ENCODE measurements at places on chromosomes 7 and 10.

DNA sequence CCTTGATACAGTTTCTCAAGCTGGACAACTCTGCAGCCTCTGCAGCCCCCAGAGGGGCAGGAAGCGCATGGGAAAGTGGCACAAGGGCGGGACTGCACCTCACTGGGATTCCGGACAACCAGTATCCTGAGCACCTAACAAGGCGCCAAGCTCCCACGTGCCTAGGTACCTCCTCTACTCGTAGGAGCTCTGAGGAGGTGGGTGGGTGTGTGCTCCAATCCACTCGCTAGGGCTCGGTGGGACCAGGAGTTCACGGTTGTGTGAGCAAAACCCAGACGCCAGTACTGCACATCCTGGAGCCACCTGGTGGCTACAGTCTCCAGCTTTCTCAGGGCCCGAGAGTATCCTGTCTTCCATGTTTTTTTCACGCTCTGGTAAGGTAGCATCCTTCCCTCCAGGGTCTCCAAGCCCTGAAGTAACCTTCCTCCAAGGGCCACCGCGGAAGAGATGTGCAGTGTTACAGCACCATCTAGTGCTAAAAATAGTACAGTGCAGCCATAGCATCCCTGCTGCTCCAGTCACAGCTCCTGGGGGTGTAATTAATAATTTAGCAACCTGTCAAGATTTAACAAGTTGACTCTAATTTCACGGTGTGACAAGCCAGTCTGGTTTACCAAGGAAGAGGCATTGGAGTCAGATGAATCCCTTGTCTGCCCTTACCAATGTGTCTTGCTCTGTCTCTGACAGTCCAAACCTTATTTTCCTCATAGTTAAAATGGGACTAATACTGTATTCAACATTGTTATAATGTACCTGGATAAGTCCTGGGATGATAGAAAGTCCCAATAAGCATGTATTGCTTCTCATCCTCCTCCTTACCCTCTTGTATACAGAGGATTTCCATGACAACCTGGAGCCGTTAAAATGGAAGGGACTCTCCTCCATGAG, 70.4 kb downstream of the HERPUD2 start:
- no peak for DNase-seq

DNA sequence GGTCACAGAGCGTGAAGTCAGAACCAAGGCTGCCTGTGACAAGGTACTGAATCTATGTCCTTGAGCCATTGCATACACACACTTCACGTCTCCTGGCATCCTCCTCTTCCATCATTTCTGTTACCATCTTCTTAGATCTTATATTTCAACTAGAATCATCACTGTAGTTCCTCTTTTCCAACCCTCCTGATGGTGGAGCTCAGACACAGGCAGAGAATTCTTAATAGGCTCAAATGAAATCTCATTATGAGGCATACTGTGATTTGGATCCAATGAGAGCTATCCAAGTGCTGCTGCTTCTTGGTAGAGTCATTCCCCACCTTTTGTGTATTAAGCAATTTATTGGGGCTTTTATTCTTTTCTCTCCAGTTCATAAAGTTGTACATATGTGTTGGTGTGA, 113.2 kb downstream of the CALCR start:
- no peak for DNase-seq

DNA sequence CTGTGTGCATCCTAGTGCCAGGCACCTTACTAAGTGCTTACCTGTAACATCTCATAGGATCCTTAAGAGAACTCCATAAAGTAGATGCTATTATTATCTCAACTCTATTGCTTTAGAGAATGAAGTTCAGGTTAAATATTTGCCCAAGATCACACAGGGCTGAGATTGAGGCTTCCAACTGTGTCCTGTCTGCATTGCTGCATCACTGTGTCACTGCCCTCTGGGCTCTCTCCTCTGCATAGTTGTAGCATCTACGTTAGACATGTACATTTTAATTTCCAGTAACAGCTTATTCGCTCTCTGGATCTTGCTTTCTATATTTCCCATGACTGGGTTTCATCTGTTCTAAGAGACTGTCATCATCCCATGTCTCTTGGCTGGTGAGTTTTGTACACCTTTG, 63.6 kb upstream of the FZD8 start:
- DNase-seq, result no peak

DNA sequence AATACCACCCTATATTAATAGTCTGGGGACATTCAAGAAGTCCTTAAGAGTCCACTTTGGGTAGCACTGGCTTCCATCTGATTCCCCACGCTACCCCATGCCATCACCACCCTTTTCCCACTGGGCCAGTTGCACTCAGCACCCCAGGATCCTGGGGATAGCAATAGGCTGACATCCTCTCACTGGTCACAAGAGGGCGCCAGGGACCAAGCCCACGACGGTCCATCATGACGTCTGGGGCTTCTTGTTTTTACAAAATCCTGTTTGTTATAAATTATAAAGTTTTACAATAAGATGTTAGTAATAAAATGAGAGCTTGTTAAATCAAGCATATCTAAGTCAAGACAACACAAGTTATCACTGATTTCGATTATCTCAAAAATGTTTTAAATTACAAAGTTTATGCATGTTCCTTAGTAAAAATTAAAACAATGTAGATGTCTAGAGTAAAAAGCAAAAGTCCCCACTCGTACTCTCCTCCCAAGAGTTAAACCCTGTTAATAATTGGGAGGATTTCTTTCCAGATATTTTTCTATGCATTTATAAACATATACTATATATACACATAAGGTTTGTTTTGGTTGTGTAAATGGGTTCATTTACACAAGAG, 15.4 kb downstream of the GPNMB start:
- no peak for DNase-seq

GRCh38 chr10:69721690-69722310, 79.9 kb upstream of the COL13A1 start:
- no peak for DNase-seq
